CD4-positive, alpha-beta T cell (primary cell): ENCODE measurements at places on chromosomes 1 and 21. TPM values are rescaled to one million over a fixed set of nuclear protein-coding genes. Genes with fewer than 3 reads are reported as not detected.
A peak's percentile ranks its signal among the peaks of the same experiment; 100 is the strongest.

DNA sequence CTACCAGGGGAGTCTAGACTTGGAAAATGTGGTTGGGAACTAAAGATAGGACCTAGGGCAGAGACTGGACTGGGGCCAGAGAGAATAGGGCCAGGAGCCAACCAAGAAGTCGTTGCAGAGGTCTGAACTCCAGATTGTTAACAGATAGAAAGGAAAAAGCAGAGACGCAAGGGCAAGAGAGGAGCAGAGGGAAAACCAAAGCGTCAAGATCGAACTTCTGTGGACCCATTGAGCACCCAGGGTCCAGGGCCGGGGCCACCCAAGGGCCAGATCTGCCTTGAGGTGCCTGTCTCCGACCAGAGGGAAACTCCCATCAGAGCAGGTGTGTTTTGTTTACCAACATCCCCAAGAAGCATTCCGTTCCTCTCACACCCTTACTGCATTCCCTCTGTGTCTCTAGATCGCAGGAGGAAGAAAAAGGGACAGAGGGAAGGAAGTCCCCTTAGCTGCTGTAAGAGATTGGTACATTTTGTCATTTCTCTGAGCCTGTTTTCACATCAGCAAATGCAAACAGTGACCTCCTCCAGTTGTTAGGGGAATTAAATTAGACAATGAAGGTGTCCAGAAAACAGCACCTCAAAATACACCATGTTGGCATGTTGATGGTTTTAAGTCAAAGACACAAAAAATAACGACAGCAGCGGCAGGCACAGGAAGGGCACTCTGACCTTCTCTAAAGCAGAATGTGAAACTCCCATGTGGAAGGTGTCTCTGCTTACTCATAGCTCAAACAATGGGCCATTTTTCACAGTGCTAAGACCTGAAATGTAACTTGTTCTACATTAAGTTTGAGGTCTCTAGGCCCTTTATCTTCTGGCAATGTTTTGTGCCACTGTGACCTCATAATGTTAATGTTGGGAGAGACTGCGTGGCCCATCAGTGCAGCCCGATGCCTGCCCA lies 105.8 kb upstream of the RAB4A start:
- H3K36me3 ChIP-seq = no peaks in the 10 kb centered on the region
- H3K27me3 ChIP-seq = no peaks in the 10 kb centered on the region
- no peaks in the 10 kb centered on the region for H3K4me1 ChIP-seq
- no peak for DNase-seq
- no peak overlapping the region for H3K4me3 ChIP-seq
- no peak overlapping the region for H3K27ac ChIP-seq

NBPF26 gene
- total RNA-seq = 25.6 TPM

LCE1E gene
- total RNA-seq = not detected

DNA sequence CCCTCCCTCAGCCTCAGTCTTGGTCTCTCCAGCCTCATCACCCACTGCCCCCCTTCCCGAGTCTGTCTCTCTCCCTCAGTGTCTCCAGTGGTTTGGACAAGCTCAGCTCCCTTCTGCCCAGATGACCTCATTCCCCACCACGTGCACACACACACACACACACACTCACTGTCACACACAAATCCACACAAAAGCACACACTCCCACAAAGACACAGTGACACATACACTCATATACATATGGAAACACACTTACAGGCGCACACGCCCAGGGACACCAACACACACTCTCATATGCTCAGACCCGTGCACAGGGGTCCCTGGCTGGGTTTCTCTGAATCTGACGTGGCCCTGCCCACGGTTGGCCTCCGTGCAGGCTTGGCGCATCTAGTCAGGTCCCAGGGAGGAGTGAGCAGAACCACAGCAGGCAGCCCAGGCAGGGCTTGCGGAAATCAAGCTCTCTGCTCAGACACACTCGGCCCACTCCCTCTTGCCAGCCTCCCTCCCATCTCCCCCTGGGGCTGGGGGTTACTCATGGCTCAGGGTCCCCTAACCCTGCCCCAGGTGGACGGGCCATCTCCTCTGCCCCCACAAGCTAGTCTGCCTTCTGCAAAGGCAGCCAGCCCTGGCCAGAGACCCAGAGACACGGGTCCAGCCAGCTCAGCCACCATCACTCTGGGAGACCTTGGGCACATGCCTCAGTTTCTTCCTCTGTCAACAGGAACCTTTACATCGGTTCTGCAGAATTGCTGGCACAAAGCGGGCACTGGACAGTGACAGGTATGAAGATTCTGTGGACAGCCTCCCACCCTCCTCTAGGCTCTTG lies 38.5 kb upstream of the FAM131C start:
- DNase-seq = no peak
- H3K36me3 ChIP-seq = no peaks in the 10 kb centered on the region
- H3K4me1 ChIP-seq = no peaks in the 10 kb centered on the region
- no peaks in the 10 kb centered on the region for H3K27me3 ChIP-seq
- no peak overlapping the region for H3K4me3 ChIP-seq

GRCh38 chr21:34861258-34861657 lies 187.8 kb downstream of the RUNX1 start:
- DNase-seq = no peak
- no peak overlapping the region for H3K27ac ChIP-seq
- peaks cover 91% of the 10 kb centered on the region for H3K36me3 ChIP-seq
- no peaks in the 10 kb centered on the region for H3K27me3 ChIP-seq

- no peaks in the 10 kb centered on the region for H3K36me3 ChIP-seq
- H3K27me3 ChIP-seq = no peaks in the 10 kb centered on the region
- no peak overlapping the region for H3K4me3 ChIP-seq
- H3K27ac ChIP-seq = no peak overlapping the region
- DNase-seq = no peak
These were observed 43.8 kb upstream of the MACF1 start for GRCh38 chr1:39160703-39161102.

DNA sequence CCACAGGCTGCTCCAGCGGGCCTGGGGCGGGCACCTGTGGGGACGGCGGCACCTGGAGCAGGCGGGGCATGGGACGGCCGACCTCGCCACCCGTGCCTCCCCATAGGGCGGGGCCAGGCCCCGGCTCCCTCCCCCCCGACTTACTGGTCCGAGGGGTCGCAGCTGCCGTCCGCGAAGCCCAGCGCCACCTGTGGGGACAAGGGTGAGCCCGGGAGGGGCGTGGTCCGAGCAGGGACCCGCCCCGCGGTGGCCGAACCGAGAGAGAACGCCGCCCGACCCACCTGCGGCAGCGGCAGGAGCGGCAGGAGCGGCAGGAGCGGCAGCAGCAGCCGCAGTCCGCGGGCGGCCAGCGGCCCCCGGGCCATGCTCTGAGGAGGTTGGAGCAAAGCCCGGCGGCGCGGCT lies at the start of gene TMEM52:
TSS of gene TMEM52 (minus strand) at position 379 of the 403 bp plus-strand sequence. CDS start at position 365, 14 bp downstream.
- H3K4me1 ChIP-seq = peaks cover 26% of the 10 kb centered on the region
- no peak for DNase-seq
- H3K36me3 ChIP-seq = no peaks in the 10 kb centered on the region
- no peaks in the 10 kb centered on the region for H3K27me3 ChIP-seq
- H3K4me3 ChIP-seq = peak within 1 kb of the TSS; percentile 50

GRCh38 chr1:244964112-244964971 lies 100.0 kb upstream of the HNRNPU start:
- no peaks in the 10 kb centered on the region for H3K27me3 ChIP-seq
- no peaks in the 10 kb centered on the region for H3K36me3 ChIP-seq
- DNase-seq = peak; percentile 18
- H3K27ac ChIP-seq = no peak overlapping the region
- no peak overlapping the region for H3K4me3 ChIP-seq
- H3K4me1 ChIP-seq = peaks cover 8% of the 10 kb centered on the region

DEPDC1 gene
- total RNA-seq = not detected
